ENCODE measurements at places on chromosomes 11 and 22.

DNA sequence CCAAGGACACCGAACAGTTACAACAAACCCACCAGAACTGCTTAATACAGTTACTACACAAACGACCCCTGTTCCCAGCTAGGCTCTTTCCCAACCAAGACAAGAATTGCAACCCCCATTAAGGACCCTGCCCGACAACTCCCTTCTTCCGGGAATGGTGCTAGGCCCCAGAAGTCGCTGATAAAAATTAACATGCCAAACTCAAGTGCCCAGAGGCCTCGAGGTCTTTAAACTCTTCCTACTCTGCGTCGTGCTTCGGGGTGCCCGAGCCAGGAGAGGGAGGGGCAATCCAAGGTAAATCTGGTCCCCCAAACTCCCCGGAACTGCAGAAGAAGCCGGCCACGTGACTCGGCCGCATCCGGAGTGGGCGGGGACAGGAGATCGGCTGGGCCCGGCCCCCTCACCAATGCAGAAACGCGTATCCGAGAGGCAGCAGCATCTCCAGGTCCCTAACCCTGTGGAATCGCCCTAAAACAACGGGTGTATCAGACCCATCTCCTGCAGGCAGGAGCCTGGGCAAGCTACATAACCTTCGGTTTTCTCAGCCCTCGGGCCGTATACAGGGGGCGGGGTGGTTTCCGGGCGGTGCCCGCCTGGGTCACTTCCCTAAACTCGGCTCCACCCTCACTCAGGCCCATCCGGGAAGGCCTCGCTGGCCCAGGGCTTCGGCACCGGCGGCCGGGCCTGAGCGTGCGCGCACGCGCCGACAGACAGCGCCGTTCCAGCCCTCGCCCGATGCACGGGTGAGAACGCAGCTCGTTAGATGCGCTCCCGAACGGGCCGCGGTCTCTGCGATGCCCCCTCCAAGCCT lies 1.1 kb downstream of the CFL1 start:
- peak; percentile 84 for DNase-seq

- DNase-seq, result no peak
These were observed 38.1 kb upstream of the POU2AF1 start for GRCh38 chr11:111417011-111417765.

DNA sequence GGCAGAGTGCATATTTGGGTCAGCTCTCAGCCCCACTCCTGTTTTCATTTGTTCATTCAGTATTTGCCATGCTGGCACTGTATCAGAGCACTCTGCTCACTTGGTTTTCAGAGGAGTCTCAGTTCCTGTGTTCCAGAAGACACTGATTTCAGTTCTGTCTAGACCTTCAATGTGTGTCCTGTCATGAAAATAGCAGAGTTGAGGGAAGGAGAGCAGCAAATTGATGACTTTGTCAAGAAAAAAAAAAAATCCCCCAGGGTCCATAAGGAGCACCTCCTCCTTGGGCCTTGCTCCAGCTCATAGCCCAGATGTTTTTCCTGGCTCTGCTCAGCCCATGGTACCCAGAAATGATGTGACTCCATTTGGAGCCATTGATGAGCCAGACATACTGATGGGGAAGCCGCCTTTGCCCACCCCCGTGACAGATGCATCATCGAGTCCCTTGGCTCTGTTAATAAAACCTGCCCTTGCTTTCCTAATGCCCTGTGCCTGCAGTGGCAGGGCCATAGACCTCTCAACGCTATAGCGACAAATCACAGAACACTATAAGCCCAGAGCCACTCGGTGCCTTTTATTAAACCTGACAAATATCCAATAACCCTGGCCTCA lies 107.0 kb downstream of the PKNOX2 start:
- no peak for DNase-seq

DNA sequence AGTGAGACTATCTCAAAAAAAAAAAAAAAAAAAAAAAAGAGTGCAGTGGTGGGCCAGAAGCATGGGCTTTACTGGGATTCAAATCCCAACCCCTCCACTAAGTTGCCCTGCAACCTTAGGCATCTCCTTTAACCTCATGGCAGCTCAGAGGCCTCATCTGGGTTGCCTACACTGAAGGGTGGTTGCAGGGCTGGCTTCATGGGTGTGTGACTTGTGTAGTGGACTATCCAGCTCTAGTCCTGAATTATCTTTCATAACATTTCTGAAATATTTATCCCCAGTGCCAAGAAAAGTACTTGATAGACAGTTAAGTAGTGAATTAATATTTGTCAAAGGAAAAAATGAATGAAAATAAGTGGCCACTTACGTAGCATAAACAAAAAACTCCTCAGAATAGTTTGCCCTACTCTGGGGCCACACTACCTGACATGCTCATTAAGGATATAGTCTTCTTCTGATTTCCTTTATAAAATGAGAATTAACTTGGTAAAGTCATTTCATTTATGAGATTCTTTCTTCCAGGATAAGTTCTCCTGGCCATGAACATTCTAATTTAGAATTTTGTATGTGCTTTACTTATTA lies 116.0 kb upstream of the SYT13 start:
- no peak for DNase-seq

DNA sequence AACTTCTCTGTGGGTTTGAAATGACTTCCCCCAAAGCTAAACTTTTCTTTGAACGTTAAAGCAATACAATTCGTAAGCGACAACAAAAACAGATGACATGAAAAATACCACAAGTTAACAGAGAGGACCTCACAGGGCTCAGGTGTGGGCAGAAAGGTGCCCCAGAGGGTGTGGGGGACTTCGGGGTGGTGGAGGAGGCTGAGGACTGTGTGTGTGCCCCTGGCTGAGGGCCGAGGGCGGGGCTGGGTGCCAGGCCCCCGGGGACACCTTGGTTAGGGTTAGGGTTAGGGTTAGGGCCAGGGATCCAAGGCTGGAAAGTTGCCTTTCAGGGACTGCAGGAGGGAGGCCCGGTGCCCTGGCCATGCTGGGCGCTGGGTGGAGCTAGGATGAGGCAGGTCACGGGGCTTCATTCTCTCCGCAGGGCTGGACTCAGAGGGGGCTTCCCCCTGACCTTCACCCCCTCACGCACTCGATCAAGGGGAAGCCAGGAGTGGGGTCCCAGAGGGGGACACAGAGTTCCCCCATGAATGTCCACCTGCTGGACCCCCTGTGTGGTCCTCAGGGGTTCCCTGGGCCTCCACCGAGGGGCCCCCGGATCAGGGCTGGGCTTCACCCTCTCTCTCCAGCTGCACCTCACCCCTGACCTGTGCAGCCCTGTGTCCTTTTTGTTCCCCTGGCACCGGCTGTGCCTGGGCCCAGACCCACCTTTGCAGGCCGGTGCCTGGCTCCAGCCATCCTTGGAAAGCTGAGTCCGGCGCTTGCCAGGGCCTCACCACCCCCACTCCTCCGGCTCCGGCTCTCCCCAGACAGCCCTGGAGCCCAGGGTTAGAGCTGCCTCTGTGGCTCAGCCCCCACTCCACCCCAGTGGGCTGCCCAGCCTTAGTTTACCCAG lies 7.0 kb downstream of the TNNI2 start:
- DNase-seq, result no peak

Measured in HAP-1 (cell line).